ENCODE measurements at places on chromosomes 2 and 18.

- DNase-seq: no peak
These were observed 6.7 kb downstream of the KLF7 start for GRCh38 chr2:207159002-207159401.

DNA sequence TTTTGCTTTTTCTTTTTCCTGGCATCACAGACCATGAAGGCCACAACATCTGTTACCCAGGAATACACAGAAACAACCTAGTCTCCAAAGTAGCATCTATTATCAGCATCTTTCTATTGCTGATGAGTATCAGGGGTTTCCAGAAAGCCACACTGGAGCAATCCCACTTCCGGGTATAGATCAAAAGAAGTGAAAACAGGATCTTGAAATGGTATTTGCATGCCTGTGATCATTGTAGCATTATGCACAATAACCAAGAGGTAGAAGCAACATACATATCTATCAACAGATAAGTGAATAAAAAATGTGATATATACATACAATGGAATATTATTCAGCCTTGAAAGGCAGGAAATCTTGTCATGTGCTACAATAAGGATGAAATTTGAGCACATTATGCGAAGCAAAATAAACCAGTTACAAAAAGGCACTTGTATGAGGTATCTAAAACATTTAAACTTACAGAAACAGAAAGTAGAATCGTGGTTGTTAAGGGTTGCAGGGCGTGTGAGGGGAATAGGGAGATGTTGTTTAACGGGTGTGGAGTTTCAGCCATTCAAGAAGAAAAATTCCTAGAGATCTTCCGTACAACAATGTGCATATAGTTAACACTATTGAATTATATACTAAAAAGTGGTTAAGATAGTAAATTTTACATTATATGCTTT is 115.1 kb downstream of the KCNE4 start:
- no peak for DNase-seq

DNA sequence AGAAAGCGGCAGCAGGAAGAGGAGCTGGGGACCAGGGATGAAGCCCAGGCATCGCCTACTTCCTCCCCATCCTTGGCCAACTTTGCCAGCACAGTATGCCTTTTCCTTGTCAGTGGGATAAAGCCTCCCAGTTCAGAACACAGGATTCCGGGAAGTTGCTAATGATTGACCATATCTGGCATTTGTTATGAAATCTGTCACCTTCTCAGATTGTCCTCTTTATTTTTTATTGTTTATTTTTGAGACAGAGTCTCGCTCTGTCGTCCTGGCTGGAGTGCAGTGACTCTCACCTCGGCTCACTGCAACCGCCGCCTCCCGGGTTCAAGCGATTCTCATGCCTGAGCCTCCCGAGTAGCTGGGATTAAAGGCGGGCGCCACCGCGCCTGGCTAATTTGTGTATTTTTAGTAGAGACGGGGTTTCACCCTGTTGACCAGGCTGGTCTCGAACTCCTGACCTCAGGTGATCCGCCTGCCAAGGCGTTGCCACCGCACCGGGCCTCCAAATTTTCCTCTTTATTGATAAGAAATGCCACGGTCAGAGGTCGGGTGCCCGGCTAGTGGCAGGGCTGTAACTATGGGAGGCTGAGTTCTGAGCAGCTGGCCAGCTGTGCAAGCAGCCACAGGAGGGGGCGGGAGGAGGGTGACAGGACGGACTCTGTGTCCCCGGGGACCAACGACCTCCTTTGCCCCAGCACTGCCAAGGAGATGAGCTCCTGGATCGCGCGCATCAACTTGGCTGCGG is 24.4 kb downstream of the PSD4 start:
- no peak for DNase-seq

- DNase-seq: no peak
These were observed 511 bp downstream of the MOB4 start for GRCh38 chr2:197516393-197516761.

DNA sequence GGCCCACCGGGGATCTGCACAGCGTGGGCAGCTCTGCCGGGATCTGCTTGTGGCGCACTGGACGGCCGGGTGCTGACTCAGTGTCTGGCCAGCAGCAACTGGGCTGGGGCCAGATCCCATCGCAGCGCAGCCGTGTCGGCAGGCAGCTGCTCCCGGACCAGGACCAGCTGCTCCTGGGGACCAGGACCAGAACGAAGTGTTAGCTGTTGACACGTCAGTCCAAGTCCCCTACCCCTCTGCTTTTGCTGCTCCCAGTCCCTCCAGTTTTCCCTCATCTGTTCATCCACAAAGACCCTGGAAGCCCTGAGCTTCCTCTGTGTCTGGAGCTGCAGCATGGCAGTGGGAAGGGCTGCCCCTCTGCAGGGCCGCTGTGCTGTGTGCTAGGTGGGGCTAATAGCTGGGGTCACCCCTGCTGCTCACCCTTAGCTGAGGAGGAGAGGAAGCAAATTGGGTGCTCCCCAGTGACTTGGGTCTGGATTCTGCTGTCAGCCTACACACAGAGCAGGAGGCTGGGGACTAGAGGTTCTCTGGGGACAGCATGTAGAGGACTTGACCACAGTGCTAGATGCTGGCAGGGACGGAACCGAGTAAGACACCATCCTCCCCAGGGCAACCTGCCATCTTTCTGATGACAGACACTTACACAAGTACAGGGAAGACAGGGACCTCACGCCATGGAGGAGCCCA is 16.9 kb upstream of the KIF1A start:
- no peak for DNase-seq

DNA sequence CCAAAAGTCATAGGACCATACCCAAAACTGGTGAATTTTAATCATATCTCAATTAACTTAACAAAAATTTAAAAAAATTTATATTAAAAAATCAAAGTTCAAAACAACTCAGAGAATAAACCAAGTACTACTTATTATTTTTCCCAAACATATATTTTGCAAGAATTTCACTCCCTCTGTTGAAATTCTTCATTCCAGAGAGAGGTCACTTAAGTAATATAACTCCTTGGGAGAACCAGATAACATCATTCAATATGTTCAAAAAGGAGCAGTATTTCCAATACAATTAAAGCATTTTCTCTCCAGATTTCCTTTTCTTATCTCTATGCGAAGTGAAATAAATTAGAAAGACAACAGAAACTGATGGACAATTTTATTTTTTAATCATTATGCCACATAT is 165.9 kb upstream of the RND3 start:
- no peak for DNase-seq

GRCh38 chr2:26900831-26901321 is 52.9 kb downstream of the DPYSL5 start:
- DNase-seq: no peak

DNA sequence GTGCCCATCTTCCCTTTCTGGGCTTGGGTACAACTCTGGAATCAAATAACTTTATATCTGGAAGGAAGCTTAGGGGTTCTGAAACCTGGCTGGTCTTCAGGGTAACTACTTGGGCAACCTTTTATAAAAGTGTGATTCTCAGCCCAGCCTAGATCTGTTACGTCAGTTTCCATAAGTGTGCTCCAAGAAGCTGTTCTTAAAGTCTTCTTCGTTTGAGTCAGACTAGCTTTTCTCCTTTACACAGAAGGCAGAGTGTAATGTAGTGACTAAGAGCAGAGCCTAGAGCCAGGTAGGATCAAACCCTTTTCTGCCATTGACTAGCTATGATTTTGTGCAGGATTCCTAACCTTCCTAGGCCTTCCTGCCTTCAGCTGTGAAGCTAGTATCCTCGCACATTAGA is 5.8 kb downstream of the ITGA6 start:
- DNase-seq: no peak

DNA sequence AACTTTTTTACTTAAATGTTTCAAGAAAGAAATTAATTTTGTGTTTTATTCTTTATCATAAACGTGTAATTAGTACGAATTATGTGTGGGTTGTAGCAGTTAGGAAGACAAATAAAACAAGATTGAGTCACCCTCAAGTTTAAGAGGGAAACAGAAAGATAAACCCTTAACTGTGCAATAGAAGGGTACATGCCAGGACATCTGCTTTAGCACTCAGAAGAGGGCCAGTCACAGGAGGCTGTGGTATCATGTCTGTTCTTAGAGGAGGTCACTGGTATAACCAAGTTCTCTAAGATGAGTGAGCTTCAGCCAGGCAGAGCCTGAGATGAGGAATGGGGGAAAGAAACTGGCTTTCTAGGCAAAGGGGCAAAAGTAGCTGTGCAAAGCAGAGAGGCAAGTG is 42.4 kb upstream of the GRHL1 start:
- DNase-seq: no peak

DNA sequence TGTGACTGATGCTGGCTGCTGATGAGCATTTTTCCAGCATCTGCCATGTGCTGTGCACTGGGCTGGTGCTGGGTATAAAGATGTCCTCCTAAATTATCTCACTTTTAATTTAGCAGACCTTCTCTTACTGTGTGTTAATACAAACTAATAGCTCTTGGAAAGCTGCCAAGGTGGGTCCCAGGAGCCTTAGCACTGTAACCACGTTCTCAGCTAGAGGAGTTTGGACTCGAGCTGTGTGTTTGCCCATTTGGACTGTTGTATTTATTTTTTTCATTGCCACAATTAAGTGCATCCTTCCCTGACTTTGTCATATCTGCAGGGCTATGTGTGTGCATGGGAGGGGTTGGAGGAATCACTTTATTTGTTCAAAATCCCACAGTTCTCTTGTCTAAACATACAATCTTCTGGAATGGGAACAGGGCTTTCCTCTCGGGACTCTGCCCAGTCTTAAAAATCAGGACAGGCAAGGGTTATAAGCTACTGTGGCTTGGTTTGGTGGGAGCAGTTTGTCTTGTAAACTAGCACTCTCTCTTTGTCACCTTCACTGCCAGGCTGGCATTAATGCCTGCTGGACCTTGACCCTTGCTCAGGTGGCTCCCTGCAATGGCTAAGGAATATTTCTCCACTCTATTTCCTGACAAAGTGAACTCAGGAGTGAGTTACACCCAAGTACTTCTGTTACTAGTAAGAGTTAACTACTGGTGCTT is 129.7 kb upstream of the MGAT5 start:
- no peak for DNase-seq

DNA sequence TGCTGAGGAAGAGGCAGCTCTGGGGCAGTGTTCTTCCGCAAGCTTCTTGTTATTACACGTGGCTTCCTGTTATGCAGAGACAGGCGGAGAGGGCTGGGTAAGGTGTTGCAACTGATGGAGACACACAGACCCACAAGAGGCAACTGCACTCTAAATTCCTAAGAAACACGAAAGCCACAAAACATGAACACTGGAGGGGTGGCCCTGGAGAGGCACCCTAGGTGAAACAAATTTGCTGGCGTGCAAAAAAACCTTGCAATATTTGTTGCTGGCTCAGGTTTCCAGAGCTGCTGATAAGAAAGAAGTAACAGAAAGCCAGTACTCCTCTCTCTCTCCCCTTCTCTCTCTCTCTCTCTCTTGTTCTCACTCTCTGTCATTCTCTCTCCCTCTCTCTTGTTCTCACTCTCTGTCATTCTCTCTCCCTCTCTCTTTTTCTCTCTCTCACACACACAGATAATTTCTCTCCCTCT is 31.8 kb downstream of the ARHGAP25 start:
- no peak for DNase-seq

DNA sequence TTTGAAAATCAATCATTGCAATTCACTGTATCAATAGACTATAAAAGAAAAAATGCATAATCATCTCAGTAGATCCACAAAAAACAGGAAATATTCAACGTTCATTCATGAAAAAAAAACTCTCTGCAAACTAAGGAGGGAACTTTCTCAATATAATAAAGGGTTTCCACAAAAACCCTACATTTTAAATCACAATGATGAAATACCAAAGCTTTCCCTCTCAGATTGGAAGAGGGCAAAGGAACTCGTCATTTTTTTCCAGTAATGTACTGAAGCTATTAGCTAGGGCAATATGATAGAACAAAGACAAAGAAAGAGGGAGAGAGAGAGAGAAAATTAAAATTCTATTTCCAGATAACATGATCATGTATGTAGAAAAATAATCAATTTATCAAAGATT is 167.1 kb upstream of the RBMS1 start:
- no peak for DNase-seq

GRCh38 chr18:41456831-41457230 is 498.2 kb upstream of the PIK3C3 start:
- no peak for DNase-seq

GRCh38 chr2:201872591-201872990 is 66.3 kb downstream of the CDK15 start:
- DNase-seq: no peak

- no peak for DNase-seq
These were observed 40.1 kb downstream of the FBXO48 start for GRCh38 chr2:68426848-68427579.

DNA sequence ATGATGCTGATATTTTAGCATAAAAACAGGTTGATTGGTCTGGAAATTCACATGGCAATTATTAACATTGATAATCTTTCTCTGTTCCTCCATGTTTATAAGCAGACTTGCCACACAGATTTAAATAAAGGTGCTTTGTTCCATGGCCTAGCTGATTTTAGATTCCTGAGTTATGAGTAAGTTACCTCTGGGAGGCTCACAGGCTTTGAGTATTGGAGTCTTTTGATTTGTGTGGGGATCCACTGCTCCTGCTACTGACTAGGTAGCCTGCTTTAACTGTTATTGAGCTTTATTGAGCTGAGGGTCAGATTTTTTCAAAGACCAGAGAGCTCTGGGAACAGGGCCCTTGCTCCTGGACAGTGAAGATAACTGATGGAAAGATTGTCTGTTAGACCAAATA is 166.1 kb downstream of the ANKRD30B start:
- no peak for DNase-seq

DNA sequence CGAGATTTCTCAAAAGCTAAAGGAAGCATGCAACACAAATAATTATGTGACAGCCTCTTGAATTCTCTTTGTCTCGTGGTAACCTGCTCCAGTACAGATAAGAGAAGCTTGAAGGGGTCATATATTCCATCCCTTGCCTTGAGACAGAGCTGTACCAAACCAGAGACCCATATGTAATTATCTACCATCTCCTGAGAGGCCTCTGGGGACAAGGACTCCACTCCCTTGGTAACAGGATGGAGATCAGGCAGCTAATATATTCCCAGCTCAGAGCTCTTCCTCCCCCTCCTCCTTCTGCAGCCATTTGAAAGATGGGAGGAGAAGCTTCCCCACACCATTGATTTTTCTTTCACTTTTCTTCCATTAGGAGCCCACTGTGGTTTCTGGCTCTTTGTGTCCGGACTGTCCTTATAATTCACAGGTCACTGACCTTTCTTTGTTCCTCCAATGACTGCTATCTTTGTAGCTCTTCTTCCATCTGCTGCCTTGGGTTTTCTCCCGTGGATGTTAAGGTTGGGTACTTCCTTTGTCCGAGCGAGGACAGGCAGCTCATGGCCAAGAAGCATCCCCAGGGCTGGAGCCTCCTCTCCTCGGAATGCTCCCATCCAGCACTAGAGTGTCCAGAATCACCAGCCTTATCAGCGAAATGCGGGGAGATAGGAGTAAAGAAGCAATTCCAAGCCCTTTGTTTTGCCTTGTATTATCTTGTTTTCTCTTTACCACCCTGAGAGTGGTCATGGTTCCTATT is 72.6 kb upstream of the STPG4 start:
- DNase-seq: no peak

- DNase-seq: no peak
These were observed 154.0 kb downstream of the PMAIP1 start for GRCh38 chr18:60053747-60054304.

DNA sequence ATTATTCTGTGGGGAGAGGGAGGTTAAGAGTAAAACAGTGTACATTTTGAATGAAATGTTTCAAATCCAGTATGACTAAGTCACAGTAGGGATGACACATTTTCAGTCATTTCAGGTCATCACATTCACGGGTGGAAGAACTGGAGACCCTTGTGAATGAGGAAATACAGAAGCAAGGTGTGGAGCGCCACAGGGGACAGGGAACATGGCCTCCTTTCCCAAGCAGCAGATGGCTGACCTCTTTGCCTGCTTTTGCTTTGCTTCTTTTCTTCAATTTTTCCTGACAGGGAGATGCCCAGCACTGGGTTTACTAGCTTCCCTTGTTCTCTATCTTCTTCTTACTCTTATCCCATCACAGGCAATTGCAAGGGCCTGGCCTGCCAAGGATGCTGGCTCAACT is 278.9 kb upstream of the DLGAP1 start:
- DNase-seq: no peak
